Spinal cord (tissue), 10 donors: ENCODE measurements at places on chromosomes 16 and 17.

DNA sequence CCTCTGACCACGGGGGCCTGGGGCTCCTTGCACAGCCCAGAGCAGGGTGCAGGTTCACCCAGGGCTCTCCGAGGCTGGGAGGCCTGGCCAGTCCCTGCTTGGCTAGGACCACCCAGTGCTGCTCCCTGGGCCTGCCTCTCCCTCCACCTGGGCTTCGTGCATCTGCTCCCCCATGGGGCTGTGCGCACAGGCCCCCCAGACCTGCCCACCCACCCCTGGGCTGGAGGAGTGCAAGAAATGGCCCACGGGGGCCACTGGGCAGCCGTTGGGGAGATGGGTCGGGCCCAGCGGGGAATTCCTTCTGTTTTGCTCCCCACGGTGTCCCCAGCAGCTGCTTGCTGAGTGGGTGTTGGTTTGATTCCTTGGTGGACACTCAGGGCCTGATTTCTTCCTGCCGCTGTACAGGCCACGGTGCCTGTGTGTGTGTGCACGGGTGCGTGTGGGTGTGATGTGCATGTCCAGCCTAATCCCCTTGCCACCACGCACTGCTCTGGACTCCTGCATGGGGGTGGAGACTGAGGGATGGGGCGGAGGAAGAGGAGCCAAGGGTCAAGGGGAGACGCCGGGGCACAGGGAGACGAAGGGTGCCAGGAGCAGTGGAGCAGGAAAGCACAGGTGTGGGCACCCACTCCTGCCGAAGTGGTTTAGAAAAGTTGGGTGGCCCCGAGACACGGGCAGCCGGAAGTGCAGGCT, 8.5 kb downstream of the PRSS27 start:
- no peak for DNase-seq

DNA sequence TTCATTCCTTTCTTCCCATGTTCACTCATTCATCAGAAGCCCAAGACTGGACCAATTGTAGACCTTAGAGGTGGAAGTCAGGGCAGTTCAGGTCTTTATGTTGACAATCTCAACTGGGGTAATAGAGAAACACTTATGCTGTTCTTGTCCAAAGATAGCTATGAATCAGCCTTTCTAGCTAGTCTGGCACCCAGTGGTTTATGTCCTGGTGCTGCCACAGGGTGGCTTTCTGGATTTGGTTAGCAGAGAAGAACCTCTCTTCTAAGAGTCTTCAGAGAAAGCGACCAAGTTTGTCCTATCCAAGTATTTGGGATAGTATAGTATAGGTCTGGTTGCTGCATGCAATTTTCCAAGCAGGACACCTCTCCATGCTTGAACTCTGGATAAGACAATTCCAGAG, 83.3 kb downstream of the NOG start:
- DNase-seq = no peak

GRCh38 chr17:8924595-8924994, 40.9 kb downstream of the PIK3R5 start:
- DNase-seq = no peak

DNA sequence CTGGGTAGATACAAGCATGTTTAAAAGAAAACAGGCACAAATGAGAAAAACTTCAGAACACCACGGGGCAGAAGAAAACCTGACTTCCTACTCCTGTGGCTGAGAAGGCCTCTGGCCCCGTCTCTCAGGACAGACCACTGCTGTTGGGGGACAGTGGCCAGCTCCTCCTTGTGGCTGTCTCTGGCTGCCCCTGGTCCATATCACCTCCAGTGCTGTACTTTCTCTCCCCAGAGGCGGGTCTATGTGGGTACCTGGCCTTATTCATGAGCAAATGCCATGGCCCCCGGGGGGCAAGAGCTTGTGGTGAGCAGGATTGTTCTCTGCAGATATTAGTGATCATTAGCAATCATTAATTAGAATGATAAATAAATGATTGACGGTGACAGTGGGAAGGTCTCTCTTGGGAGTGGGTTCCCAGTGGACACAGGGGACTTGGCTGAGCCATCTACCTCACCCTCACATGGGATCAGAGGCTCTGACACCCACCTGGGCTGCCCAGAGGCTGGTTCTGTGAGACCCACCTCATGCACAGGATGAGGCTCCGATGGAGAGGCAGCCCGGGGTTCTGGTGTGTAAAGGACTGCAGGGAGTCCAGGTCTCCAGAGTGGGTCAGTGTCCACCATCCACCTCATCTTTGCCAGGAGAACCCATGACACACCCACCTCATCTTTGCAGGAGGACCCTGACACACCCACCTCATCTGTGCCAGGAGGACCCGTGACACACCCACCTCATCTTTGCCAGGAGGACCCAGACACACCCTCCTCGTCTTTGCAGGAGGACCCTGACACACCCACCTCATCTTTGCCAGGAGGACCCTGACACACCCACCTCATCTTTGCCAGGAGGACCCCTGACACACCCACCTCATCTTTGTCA, 30.6 kb upstream of the CBFA2T3 start:
- no peak for DNase-seq

DNA sequence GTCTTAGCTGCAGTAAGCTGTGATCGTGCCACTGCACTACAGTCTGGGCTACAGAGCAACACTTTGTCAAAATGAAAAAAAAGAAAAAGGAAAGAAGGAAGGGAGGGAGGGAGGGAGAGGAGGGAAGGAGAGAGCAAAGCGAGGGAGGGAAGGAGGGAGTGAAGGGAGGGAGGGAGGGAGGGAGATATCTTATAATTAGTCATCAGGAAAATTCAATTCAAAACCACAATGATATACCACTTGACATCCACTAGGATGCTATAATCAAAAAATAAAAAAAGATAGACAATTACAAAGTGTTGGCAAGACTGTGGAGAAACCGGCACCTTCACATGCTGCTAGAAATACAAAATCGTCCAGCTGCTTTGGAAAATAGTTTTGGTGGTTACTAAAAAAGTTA, 93.8 kb downstream of the CDC27 start:
- no peak for DNase-seq

DNA sequence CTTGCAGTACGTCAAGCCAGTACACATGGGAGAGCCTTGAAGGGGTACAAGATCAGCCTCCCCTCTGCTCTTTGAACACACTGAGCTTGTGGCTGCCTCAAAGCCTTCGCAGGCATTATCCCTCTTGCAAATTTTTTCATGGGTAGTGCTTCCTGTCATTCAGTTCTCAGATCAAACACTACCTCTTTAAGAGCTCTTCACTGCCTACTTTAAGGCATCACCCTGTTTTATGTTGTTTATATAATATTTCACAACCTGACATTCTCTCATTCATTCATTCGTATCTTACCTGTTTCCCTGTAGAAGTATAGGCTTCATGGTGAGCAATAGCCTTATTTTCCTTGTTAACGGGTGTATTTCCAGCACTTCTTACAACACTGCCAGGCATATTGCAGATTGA, 269.1 kb downstream of the CDH13 start:
- no peak for DNase-seq

DNA sequence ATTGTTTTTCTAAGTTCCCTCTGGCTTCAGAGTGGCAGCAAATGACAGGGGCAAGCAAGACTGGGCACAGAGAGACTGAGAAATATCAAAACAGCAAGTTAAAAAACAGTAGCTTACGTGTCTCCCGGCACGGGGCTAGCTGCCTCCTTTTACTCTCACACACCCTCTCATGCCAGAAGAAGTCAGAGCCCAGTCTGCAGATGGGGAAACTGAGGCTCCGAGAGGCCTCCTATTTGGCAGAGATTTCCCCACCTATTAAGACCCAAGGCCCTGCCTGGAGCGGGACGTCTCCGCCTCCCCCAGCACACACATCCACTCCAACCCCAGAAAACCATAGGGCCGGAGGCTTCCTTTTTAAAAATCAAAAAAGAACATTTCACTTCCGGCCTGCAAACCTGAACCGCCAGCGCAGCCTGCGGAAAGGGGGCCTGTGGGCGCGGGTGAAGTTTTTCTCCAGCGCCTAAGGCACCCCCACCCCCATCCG, 832 bp downstream of the CARHSP1 start:
- DNase-seq = no peak

- DNase-seq = no peak
Measured at GRCh38 chr16:13056607-13057006, 155.2 kb downstream of the SHISA9 start.
